Vagina (tissue), 2 donors: ENCODE measurements at places on chromosomes 1 and 21.
A peak's percentile ranks its signal among the peaks of the same experiment; 100 is the strongest.

GRCh38 chr1:221695301-221695700 lies 46.6 kb downstream of the DUSP10 start:
- peaks cover 4% of the 10 kb centered on the region for H3K4me1 ChIP-seq
- no peak overlapping the region for H3K27ac ChIP-seq
- H3K27me3 ChIP-seq, result no peaks in the 10 kb centered on the region
- DNase-seq, result no peak
- no peak overlapping the region for H3K4me3 ChIP-seq

DNA sequence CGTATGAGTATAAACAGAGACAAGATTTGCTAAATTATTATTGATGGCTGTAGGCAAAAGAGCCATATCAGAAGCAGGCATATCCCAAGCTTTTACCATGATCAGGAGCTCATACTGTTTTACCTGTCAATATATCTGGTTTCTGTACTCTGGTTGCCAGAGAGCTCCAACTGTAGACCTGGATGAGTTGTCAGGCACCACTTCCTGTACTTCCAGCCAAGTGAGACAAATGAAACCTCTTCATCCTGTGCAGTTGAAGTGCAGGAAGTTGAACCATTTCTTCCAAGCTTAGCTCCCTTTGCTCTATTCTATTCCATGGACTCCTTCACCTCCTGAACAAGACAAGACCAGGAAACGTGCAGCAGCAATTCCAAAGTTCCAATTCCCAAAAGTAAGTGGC lies 115.6 kb downstream of the ZNF281 start:
- H3K36me3 ChIP-seq, result no peaks in the 10 kb centered on the region
- no peak for DNase-seq
- H3K4me1 ChIP-seq, result no peaks in the 10 kb centered on the region
- no peak overlapping the region for H3K4me3 ChIP-seq
- no peak overlapping the region for H3K27ac ChIP-seq
- H3K27me3 ChIP-seq, result no peaks in the 10 kb centered on the region

DNA sequence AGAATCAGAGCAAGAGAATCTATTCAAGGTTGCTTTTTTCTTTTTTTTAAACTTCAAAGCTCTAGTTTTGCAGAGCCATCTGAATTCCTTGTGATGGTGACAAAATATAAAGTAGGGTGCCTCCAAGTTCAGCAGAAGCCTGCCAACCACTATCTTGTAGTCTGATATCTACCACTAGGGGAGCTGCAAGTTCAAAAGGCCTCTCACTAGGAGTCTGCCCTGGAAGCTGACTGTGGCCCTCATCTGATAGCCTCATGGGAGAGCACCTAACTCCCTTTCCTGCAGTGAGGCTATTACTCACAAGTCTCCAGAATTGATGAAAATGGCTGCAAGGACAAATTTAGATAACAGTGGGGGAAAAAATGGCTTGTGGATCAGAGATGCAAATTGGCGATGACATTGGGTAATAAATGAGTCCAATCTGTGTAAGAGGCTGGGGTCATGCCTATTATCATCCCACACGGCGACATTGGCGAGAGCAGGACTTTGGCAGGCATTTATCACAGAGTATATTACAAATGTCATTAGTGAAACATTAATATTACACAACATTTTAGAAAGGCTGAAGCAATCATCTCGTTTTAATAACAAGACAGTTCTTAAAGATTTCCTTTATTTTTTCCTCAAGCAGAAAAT lies 10.7 kb upstream of the ZP4 start:
- no peak overlapping the region for H3K4me3 ChIP-seq
- DNase-seq, result no peak
- no peak overlapping the region for H3K27ac ChIP-seq
- H3K36me3 ChIP-seq, result no peaks in the 10 kb centered on the region

DNA sequence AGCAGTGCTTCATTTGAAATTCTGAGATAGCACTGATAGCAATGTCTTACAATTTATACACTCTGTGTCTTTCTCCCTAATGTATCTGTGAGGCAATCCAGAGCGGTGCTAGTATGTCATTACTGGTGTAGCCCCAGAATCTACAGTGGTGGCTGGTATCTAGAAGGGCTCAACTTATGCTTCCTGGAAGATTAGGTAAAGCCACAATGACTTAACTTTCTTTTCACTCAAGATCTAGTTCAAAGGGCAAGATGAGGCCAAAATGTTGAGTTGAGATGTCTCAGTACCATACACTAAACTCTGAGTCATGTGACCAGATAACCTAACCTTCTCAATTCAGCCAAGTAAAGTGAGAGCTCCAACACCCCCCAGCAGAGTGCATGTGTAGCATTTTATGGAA lies 77.5 kb downstream of the PAPPA2 start:
- no peak overlapping the region for H3K27ac ChIP-seq
- no peaks in the 10 kb centered on the region for H3K4me1 ChIP-seq
- no peak for DNase-seq
- H3K27me3 ChIP-seq, result no peaks in the 10 kb centered on the region
- no peak overlapping the region for H3K4me3 ChIP-seq
- no peaks in the 10 kb centered on the region for H3K36me3 ChIP-seq

GRCh38 chr1:2110738-2111673 lies 60.8 kb downstream of the PRKCZ start:
- H3K4me3 ChIP-seq, result no peak overlapping the region
- no peak overlapping the region for H3K27ac ChIP-seq
- H3K36me3 ChIP-seq, result no peaks in the 10 kb centered on the region
- no peaks in the 10 kb centered on the region for H3K27me3 ChIP-seq

DNA sequence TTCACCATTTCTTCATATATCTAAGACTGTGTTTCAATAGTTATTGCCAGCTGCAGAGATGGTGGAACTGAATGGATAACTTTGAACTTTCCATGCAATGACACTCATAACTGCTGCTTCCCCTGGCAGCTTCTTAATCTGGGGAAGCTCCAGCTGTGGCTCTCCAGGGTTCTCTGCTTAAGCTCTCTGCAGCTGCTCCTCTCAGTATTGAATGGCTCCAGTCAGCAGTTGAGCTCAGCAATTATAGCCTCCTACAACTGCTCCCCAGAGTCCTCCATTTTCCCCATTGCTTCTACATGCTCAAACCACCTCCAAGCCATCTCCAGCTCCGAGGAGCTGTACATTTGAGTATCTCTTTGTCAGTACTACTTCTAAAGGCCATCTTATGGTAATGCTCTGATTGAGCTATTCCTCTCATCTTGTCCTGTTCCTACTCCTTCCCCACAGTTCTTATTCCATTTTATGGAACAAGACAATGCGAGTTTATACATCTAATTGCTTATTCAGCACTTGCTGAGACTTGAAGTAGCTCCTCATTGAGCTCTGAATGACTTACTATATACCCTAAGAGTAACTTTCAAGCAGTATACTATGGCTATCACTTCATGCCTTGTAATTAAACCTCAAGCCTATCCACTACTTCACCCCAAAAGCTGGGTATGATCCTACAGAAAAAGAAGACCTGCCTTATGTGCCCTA lies 362.4 kb downstream of the NEGR1 start:
- H3K27ac ChIP-seq, result no peak overlapping the region
- H3K27me3 ChIP-seq, result no peaks in the 10 kb centered on the region
- H3K4me3 ChIP-seq, result no peak overlapping the region
- no peak for DNase-seq

- peak overlapping the region; percentile 78 for H3K27ac ChIP-seq
- H3K36me3 ChIP-seq, result no peaks in the 10 kb centered on the region
- H3K27me3 ChIP-seq, result no peaks in the 10 kb centered on the region
- no peak for DNase-seq
- no peak overlapping the region for H3K4me3 ChIP-seq
Measured at GRCh38 chr1:208027861-208028260, 116.9 kb upstream of the CD34 start.

GRCh38 chr1:117535821-117536220 lies 70.0 kb upstream of the TENT5C start:
- DNase-seq, result no peak
- H3K4me1 ChIP-seq, result no peaks in the 10 kb centered on the region
- no peaks in the 10 kb centered on the region for H3K27me3 ChIP-seq
- no peak overlapping the region for H3K4me3 ChIP-seq
- no peak overlapping the region for H3K27ac ChIP-seq

- H3K4me3 ChIP-seq, result no peak overlapping the region
- H3K4me1 ChIP-seq, result peaks cover 23% of the 10 kb centered on the region
- H3K36me3 ChIP-seq, result no peaks in the 10 kb centered on the region
Measured at GRCh38 chr1:90719330-90720144, 2.4 kb upstream of the BARHL2 start.

GRCh38 chr21:46122758-46123683 lies 25.1 kb downstream of the COL6A2 start:
- H3K4me1 ChIP-seq, result no peaks in the 10 kb centered on the region
- H3K36me3 ChIP-seq, result peaks cover 81% of the 10 kb centered on the region
- no peak overlapping the region for H3K4me3 ChIP-seq
- H3K27ac ChIP-seq, result no peak overlapping the region
- H3K27me3 ChIP-seq, result no peaks in the 10 kb centered on the region
- DNase-seq, result no peak

DNA sequence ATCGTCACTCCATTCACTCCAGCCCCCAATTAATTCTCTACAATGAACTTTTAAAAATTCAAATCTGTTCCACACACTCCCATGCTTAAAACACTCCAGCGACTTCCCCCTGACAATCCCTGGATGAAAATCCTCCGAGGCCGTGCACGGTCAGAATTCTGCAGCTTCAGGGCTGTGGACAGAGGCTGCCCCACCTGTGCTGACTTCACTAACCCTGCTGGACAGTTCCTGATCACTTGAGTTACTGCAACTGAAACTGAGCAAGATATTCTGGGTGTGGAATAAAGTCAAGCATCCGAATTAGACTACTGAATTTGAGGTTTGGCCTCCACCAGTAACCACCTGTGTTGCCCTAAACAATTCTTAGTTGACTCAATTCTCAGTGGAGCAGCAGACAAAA lies 1.0 kb upstream of the JAK1 start:
- H3K4me1 ChIP-seq, result peaks cover 29% of the 10 kb centered on the region
- H3K36me3 ChIP-seq, result no peaks in the 10 kb centered on the region
- peak overlapping the region; percentile 98 for H3K27ac ChIP-seq
- no peaks in the 10 kb centered on the region for H3K27me3 ChIP-seq

DNA sequence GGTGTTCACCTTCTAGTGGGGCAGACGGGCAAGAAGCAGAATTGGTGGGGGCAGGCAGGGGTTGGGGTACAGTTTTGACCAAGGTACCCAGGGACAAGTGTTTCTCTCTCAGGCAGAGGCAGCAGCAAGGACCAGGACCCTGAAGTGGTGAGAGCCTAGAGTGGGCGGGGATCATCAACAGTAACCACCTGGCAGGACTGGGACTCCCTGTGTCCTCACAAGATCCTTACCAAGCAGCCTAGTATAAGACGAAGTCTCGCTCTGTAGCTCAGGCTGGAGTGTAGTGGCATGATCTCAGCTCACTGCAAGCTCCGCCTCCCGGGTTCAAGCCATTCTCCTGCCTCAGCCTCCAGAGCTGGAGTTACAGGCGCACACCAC lies 3.2 kb upstream of the NADK start:
- H3K4me1 ChIP-seq, result peaks cover 63% of the 10 kb centered on the region
- H3K27me3 ChIP-seq, result no peaks in the 10 kb centered on the region
- no peak overlapping the region for H3K4me3 ChIP-seq
- H3K27ac ChIP-seq, result peak overlapping the region; percentile 80
